GM23338 (cell line): ENCODE measurements at places on chromosomes 6 and 20. TPM values are rescaled to one million over a fixed set of nuclear protein-coding genes. Genes with fewer than 3 reads are reported as not detected.

Gene TLDC2
- 0.38 and 0.85 TPM in 2 replicates for total RNA-seq

Gene OR2J1
- not detected in 2 replicates for total RNA-seq

Gene FOXA2
- not detected in 2 replicates for total RNA-seq

- DNase-seq = no peak
These were observed 28.1 kb upstream of the PNPLA1 start for GRCh38 chr6:36241728-36242127.

- DNase-seq = no peak
These were observed 9.3 kb downstream of the COX7A2 start for GRCh38 chr6:75234126-75234865.

DNA sequence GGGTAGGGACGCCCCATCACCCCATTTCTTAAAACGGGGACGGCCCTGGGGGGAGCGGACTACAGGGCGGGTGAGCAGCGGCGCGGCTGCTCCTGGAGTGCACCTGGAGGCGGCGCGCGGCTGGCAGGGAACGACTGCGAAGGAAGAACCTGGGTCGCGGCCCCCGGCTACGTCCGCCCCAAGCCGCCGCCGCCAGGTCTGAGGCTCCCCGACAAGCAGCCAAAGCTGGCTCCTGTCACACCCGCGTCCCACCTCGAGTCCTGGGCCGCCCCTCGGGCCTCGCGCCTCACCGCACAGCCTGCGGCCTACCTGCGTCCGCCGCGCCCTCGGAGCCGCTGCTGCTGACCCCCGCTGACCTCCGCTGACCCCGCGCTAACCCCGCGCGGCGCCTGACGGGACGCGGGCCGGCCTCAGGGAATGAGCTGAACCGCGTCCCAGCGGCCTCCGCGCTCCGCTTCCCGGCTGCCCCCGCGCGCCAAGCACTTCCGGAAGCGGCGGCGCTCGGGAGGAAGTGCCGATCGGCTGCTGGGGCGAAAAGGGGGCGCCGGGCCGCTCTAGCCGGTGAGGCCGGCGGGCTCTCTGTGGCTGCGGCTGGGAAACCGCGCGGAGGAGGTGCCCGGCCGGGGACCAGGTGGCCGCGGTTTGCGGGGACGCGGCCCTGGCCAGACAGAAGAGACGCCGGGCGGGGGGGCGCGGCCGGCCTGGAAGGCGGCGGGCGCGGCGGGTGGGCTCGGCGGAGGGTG, at the start of the genes ARFRP1 and ZGPAT:
TSS of gene ARFRP1 (minus strand) at position 419 of the 743 bp plus-strand sequence. CDS start 885 bp downstream, outside the sequence.
TSS of gene ZGPAT (plus strand) at position 482 of the 743 bp plus-strand sequence. CDS start 542 bp downstream, outside the sequence.
- peak; percentile 96 for DNase-seq

GRCh38 chr6:151826517-151827142, 19.1 kb downstream of the ESR1 start:
- DNase-seq = no peak

Gene MUC21
- not detected in 2 replicates for total RNA-seq

DNA sequence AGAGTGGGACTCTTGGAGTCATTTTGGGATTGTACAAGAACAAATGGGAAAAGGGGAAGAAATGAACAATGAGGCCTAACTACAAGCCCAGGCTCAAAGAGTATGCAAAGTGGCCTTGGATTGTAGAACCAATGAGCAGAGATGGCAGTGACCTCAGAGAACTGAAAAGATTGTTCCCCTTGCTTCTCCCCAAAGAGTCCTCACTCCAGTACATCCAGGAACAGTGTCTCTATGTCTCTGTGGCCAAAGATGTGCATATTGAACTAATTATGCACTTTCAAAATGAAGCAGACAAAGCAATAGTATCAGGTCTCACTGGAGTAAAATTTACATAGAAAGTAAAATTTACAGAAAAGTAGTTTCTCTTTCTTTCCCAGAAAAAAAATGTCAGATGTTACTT, 81.0 kb downstream of the SMLR1 start:
- no peak for DNase-seq

- DNase-seq = no peak
These were observed 420.9 kb downstream of the PREX1 start for GRCh38 chr20:48406912-48407340.

DNA sequence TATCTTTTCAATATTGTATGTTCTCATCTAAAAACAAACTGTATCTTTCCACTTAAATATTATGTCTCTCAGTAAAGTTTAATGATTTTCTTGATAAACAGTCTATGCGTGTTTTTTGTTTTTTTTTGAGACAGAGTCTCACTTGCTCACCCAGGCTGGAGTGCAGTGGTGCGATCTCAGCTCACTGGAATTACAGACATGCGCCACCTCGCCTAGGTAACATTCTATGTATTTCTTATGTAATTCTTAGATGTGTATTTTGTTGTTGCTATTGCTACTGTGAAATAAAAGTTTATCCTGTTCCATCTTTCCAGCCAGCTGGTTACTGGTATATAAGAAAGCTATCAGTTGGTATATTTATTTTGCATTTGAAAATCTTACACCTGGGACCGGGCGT, 29.4 kb downstream of the ABHD12 start:
- DNase-seq = no peak

- no peak for DNase-seq
These were observed 19.6 kb upstream of the CCR6 start for GRCh38 chr6:167103041-167103891.

- DNase-seq = no peak
These were observed 52.8 kb downstream of the MYB start for GRCh38 chr6:135233686-135234491.

Gene NINL
- 22.9 and 31.2 TPM in 2 replicates for total RNA-seq

DNA sequence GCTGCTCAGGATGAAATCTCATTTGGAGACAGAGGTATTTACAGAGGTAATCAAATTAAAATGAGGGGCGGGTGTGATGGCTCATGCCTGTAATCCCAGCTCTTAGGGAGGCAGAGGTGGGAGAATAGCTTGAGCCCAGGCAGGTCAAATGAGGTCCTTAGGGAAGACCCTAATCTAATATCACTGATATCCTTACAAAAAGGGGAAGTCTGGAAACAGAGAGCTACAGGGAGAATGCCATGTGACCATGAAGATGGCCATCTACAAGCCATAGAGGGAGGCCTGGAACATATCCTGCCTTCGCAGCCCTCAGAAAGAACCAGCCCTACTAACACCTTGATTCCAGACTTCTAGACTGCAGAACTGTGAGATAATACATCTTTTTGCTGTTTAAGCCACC, 8.3 kb downstream of the MTCL3 start:
- DNase-seq = no peak
